Fibroblast of lung (primary cell): ENCODE measurements at places on chromosomes 1 and 21. TPM values are rescaled to one million over a fixed set of nuclear protein-coding genes. Genes with fewer than 3 reads are reported as not detected.

Gene PADI1
- total RNA-seq, result not detected in 2 replicates

Gene TBCE
- 18.2 and 31.4 TPM in 2 replicates for total RNA-seq

Gene TUFT1
- 6.9 and 18.2 TPM in 2 replicates for total RNA-seq

Gene OLFML3
- 68.0 and 78.8 TPM in 2 replicates for total RNA-seq

Gene TIAM1
- under 0.01 and 0.51 TPM in 2 replicates for total RNA-seq

Gene FOXD3
- total RNA-seq, result not detected in 2 replicates

Gene B3GALNT2
- total RNA-seq, result 47.0 and 51.4 TPM in 2 replicates

Gene AIRE
- total RNA-seq, result not detected in 2 replicates

Gene CAMK1G
- total RNA-seq, result 0.77 and 1.7 TPM in 2 replicates

Gene PYGO2
- total RNA-seq, result 19.3 and 28.1 TPM in 2 replicates

Gene ADAMTS1
- 186 and 199 TPM in 2 replicates for total RNA-seq

Gene FMOD
- 3.3 and 15.4 TPM in 2 replicates for total RNA-seq

Gene MCOLN3
- 2.1 and 2.5 TPM in 2 replicates for total RNA-seq

Gene CA14
- not detected in 2 replicates for total RNA-seq

Gene FOXD2
- total RNA-seq, result 0.51 and 0.83 TPM in 2 replicates

Gene RNF186
- not detected in 2 replicates for total RNA-seq

Gene CD1D
- 0.51 and 0.66 TPM in 2 replicates for total RNA-seq

Gene PTGFR
- 25.7 and 32.7 TPM in 2 replicates for total RNA-seq

Gene TINAGL1
- total RNA-seq, result 3.0 and 3.3 TPM in 2 replicates

Gene AADACL3
- total RNA-seq, result not detected in 2 replicates

Gene SAMD13
- total RNA-seq, result 1.3 and 2.5 TPM in 2 replicates

Gene CFAP107
- total RNA-seq, result under 0.01 TPM in 1 of 2 replicates, not detected in the other

Gene CYYR1
- total RNA-seq, result 0.17 and 0.26 TPM in 2 replicates

Gene CRP
- total RNA-seq, result not detected in 2 replicates

Gene CRNN
- total RNA-seq, result not detected in 2 replicates

Gene RGSL1
- total RNA-seq, result not detected in 2 replicates
